ENCODE measurements at places on chromosomes 6 and 20.

GRCh38 chr6:91804981-91805380 is 1218.1 kb upstream of the MAP3K7 start:
- DNase-seq = no peak

DNA sequence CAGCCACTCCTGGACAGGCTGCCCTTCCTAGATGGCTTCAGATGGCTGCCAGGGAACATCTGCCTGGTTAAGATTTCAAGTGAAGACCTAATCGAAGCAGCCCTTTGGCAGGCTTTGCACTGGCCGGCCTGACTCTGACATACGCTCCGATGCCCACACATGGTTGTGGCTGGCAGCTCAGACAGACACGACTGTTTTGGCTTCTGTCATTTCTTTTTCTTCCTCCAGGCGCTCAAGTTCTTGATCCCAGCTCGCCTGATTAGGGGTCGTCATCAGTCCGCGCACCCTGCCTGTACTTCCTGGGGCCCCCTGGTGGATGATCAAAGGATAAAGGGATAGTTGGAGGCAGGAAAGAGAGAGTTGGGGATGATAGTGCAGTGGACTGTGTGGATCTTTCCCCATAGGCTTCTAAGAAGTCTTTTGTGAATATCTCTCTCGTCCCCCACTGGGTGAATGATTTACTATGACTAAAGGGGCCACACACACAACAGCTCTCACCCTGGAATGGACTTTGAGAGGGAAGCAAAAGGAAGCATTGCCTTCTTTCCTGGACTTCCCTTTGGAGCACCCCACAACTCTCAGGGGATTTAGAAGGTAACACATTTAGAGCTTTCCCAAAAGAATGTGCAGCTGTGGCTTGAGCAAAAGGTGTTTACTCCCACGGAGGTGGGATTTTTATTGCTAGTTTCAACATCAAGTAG is 21.4 kb upstream of the TRAM2 start:
- no peak for DNase-seq

DNA sequence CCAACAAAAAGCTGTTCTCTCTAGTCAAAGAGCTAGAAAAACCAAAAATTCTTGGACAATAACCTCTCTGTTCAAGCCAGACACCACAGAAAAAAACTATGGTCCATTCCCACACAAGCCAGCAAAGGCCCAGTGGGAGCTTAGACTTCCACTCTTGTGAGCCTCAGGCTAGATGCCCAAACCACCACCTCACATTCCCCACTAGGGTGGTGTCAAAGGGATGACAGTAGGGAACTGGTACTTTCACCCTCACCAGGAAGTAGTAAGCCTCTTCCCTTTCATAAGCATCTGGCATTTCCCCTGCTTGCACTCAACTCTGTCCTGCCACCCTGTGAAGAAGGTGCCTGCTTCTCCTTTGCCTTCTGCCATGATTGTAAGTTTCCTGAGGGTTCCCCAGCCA is 58.4 kb upstream of the RNF217 start:
- no peak for DNase-seq

- no peak for DNase-seq
Measured at GRCh38 chr20:52426856-52427255, 235.3 kb upstream of the ZFP64 start.

DNA sequence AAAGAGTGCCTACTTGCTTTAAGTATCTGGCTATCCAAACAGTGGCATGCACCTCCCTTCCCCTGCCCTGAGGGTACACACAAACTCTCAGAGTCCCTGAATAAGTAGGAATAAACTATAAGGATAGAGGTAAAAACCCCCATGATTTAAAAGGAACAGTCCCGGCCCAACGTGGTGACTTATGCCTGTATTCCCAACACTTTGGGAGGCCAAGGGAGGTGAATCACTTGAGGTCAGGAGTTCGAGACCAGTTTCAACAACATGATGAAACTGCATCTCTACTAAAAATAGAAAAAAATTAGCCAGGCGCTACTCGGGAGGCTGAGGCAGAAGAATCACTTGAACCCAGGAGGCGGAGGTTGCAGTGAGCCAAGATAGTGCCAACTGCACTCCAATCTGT is 22.2 kb downstream of the SAMHD1 start:
- no peak for DNase-seq

DNA sequence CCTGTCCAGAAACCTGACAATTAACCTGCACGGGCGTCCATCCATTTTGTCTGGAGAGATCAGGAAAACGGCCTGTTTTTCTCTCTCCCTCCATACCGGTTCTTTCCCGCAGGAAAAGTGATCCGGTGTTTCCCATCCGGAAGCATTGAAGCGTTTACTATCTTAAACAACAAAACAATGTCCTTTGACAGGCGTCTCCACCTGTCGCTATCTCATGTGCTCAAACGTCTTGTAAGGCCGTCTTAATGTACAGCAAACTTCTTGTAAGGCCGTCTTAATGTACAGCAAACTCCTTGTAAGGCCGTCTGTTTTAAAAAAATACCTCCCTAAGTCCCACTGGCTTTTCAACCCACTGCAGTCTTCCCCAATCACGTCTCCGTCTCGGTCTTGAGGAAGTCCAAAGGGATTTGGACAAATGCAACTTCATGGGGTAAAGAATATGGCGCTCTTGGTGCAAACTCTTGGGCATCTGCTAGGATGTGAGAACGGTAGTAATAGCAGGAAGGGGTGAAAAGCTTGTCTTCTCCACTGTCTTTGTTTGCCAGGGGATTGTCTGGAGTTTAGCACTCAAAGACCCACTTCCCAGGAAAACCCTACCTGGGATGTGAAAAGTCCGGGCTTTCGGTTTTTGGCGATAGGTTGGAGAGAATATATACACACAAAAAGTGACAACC is 29.9 kb upstream of the TRIM27 start:
- no peak for DNase-seq

DNA sequence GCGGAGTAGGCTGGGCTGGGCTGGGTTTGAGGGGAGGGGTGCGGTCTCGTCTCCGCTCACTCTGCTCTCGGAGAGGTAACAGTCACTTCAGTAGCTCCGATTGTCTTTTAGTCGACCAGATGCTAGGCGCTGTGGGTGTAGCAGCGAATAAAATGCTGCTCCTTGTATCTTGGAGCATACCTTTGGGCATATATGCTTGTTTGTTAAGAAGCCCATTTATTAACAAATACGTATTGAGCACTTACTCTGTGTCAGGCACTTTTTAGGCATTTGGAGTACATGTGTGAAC is 545 bp downstream of the ACTR5 start:
- DNase-seq = no peak

DNA sequence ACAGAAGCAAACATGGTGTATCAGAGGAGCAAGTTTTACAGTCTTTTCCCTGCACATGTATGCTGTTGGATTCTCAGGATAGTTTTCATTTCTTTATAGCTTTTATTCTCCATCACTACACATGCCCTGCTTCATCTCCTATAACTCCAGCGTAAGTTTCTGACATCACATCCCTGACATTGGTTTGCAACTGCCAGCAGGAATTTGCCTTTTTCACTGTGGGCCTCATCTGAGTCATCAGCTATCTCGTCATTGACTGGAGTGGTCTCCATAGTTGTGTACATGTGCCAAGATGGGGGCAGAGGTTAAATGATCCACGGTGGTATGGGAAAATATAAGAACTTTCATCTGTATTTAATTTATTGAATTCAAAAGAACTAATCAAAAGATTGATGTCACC is 96.7 kb downstream of the SLX4IP start:
- no peak for DNase-seq
